ENCODE measurements at places on chromosomes 7 and 10.
A peak's percentile ranks its signal among the peaks of the same experiment; 100 is the strongest.

DNA sequence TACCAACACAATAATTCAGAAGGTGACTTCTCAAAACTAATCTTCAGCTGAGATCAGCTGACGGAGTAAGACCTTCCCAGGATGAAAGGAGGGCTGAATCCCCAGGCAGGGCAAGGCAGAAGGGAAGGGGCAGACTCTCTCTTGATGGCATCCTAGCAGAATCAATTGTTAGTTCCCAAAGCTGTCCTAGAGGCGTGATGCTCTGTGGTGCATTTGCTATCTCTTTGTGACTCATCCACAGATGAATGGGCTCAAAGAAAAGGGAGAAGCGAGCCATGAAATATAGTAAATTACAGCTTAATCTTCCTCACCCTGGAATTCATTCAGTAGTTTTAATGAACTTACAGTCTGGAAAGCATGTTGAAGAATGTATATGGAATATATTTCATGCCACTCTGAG is 37.2 kb downstream of the PDE1C start:
- DNase-seq, result no peak

- DNase-seq, result no peak
These were observed 2.4 kb downstream of the BAMBI start for GRCh38 chr10:28679581-28680357.

DNA sequence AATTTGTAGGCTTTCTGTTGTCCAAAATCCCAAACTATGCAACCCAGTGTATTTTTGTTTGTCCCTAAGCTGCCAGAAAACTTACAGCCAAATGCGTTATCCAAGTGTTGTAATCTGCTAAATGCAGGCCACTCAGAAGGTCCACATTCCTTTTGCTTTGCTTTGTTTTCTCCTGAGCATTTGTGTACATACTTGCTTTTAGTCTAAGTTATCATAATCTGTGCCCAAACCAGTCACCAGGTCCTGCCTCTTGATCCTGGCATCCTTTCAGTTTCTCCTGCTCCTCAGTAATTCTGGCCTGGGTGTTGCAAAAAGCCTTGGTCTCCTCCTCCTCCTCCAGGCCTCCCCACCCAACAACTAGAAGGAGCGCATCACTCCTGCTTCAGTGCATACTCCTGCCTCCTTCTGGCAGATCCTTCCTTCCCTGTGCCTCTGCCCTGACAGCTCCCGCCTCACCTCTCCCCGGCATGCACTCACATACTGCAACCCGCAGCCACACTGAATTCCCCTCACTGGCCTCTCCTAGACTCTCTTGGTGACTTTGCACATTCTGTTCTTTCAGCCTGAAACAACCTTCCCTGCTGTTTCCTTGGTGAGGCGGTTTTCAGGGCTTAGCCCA is 2.3 kb downstream of the DENND2A start:
- DNase-seq, result peak; percentile 32

DNA sequence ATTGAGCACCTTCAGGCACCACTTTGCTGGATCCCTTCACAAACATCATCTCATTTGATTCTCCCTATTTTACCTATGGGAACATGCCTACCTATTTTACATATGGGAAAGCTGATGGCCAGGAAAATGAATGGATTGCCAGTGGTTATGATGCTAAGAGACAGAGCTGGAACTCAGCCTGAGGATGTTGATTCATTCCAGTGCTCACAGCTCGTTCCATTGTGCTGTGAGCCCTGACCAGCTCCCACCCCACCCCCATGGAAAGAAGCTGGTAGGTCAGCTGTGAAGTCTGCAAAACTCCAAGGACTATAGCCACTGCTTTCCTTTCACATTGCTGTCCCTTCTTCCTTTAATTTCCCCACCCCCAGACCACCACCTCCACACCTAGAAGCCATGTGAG is 9.6 kb downstream of the UBTD1 start:
- DNase-seq, result peak; percentile 42

DNA sequence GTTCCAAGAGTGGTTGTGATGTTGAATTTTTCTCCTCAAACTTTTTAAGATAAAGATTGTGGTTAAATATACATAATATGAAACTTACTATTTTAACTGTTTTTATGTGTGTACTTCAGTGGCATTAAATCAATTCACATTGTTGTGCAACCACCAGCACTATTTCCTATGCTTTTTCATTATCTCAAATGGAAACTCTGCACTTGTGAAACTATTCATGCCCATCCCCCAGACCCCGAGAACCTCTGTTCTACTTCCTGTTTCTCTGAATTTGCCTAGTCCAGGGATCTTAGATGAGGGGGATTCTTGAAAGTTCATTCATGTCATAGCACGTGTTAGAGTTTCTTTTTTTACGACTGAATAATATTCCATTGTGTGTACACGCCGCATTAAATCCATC is 67.0 kb downstream of the WDR37 start:
- no peak for DNase-seq

GRCh38 chr7:2010551-2011265 is 222.0 kb downstream of the MAD1L1 start:
- no peak for DNase-seq

DNA sequence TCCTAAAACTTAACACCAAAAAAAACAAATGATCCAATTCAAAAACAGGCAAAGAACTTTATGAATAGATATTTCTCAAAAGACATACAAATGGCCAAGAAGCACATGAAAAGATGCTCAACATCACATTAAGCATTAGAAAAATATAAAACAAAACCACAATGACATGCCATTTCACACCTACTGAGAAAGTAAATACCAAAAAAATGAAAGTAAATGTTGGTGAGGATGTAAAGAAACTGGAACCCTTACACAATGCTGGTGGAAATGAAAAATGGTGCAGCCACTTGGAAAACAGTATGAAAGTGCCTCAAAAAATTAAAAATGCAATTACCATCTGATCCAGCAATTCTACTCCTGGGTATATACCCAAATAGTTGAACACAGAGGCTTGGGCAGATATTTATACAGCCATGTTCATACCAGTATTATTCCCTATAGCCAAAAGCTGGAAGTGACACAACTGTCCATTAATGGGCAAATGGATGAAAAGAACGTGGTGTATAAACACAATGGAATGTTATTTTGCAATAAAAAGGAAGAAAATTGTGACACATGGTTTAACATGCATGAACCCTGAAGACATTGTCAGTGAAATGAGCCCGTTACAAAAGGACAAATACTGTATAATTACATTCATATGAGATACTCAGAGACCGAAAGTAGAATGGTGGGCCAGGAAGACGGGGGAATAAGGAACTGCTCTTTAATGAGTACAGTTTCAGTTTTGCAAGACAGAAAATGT is 89.0 kb downstream of the JMJD1C start:
- peak; percentile 84 for DNase-seq

DNA sequence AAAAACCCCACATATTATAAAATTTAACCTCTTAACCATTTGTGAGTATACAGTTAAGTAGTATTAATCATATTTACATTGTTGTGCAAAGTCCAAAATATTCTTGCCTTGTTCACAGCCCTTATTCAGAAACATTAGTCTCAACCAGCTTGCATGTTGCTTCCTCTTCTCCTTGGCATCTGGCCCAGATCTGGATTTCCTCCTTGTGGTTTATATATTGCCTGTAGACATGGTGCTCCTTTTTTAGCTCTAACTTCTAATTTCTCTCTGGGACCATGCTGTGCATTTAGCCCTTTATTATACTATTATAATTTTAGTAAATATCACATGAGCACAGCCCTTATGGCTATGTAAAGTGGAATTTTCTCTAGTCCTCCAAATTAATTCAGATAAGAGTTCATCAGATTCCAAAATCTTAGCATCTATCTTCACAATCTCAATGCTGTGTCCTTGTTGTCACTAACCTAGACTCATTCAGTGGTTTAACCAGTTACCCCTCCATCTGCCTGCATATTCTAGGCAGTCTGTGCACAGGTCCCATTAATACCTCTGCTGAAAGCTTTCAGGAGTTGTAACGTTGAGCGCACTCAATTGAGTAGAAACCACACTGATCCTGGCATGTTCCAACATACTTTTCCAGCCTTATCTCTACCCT is 7.9 kb downstream of the CPED1 start:
- peak; percentile 89 for DNase-seq

- peak; percentile 54 for DNase-seq
These were observed 263.5 kb downstream of the ZEB1 start for GRCh38 chr10:31582365-31583052.

- peak; percentile 51 for DNase-seq
These were observed 197.5 kb downstream of the PTN start for GRCh38 chr7:137146012-137146455.

DNA sequence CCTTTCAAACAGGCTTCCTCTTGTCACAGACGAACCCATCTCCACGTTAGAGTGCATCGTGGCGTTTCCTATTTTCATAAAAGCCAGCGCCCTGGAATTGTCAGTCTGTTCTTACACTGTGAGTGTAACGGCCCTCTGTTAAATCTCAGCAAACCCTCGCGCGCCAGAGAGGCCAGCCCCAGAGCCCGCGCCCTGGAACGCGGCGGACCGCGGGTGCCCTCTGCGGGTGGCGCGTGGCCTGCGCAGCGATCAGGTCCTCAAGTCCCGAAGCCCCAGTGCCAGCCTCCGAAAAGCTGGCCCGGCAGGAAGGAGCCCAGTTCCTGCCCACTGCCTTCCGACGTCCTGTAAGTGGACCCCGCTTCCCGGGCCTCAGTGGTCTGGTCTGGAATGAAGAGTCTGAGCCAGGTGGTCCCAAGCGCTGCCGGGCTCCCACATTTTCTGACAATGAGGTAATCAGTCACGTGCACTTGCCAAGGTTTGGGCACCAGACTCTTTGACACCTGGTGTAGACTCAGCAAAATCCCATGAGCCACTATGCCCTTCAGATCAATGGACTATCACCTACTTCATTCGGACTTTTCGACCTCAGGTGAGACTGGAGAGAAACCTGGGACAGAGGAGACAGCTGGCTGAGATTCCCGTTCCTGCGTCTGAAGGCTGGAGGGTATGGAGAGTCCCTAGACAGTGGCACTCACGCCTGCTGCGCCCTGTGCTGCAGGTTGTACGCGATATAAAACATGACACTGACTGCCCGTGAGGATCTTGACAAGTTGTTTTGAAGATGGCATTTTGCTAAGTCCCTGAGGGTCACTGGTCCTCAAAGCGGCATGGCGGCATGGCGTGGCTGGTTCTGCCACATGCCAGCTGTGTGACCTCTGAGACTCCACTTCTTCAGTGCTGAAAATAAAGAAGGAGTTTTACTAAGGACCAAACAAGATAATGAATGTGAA is 109.4 kb upstream of the LANCL2 start:
- DNase-seq, result peak; percentile 83

DNA sequence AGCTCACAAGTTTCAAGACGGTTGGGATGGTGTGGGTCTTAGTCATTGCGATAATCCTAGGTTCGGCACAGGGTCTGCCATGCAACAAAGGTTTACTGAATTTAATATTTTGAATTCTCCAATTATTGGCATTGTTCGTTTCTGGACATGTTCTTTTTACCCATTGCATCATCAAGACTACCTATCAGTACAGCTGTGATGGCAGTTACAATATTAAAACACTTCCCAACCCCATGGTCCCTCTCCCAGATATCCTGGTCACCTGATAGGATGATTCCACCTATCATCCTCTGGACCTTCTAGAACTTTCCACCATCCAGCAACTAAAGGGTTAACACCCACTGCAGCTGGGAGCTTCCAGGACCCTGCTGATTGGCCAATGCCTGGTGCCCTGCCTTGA is 377.8 kb upstream of the PRKCQ start:
- DNase-seq, result no peak

DNA sequence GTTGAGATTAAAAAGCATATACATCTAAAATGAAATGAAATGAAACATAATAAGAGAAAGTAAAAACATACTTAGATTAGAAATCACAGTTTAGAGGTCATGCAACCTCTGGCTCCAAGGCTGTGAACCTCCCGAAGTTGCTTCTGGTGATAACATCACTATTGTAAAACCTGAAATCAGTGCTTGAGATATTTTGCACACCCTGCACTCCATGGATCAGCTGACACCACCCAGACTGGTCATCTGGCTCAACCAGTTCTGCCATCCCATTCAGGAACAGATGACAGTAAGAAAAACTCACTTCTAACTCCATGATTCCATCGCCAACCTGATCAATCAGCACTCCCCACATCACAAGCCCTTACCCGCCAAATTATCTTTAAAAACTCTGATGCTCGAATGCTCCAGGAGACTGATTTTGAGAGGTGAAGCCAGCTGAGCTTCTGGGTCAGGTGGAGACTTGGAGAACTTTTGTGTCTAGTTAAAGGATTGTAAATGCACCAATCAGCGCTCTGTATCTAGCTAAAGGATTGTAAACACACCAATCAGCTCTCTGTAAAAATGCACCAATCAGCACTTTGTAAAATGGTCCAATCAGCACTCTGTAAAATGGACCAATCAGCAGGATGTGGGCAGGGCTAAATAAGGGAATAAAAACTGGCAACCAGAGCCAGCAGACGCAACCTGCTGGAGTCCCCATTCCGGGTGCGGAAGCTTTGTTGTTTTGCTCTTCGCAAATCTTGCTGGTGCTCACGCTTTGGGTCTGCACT is 162.6 kb upstream of the MAGI2 start:
- peak; percentile 55 for DNase-seq

- no peak for DNase-seq
These were observed 31.2 kb downstream of the ARMH3 start for GRCh38 chr10:102024799-102025198.

DNA sequence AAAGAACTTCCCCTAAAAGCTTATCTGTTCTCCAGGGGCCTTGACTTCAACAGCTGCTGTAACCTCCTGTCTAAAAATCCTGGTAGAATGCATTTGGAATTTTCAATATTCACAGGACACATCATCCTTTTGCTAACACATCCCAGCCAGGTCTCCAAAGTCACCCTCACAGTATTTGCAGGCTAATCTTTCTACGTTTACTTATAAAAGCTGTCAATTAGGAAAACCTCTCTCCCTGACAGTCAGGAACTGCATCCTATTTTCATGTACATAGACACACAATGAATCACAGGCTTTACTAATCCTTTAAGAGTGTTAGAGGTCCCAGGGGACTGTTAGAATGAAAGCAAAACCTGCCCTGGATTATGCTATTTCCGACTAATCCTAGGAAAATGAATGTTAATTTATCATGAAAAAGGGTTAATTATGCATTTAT is 102.2 kb downstream of the GFRA1 start:
- DNase-seq, result no peak

DNA sequence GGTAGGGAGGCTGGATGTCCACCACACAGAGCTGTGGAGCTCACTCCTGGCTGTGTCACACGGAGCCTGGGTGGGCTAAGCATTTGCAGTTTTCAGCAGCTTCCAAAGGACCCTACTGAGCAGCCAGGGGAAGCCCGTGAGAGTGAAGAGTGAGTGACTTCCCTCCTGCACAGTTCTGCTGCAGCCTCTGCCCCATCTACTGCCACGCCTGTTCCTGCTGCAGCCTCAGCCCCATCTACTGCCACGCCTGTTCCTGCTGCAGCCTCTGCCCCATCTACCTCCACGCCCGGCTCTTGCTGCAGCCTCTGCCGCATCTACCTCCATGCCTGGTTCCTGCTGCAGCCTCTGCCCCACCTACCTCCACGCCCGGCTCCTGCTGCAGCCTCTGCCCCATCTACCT is 12.2 kb downstream of the ADAM8 start:
- DNase-seq, result peak; percentile 45

- DNase-seq, result no peak
These were observed 130.9 kb downstream of the NXPH1 start for GRCh38 chr7:8564281-8564680.

- DNase-seq, result no peak
These were observed 34.1 kb upstream of the INPP5F start for GRCh38 chr10:119691726-119692125.
